ENCODE measurements at places on chromosomes 7 and 10. TPM values are rescaled to one million over a fixed set of nuclear protein-coding genes. Genes with fewer than 3 reads are reported as not detected.
A peak's percentile ranks its signal among the peaks of the same experiment; 100 is the strongest.

The THNSL1 gene
- total RNA-seq, result 3.0 TPM

The ASAH2 gene
- 1.3 TPM for total RNA-seq

The NXPH1 gene
- not detected for total RNA-seq

The LMTK2 gene
- total RNA-seq, result 51.4 TPM

The ATOH7 gene
- 0.22 TPM for total RNA-seq

The ALOX5 gene
- 9.3 TPM for total RNA-seq

The CDNF gene
- total RNA-seq, result 2.0 TPM

The TCERG1L gene
- total RNA-seq, result not detected

The GET4 gene
- 45.1 TPM for total RNA-seq

The HBP1 gene
- 28.7 TPM for total RNA-seq

- no peak for DNase-seq
These were observed 547.2 kb downstream of the ANKRD7 start for GRCh38 chr7:118771672-118772071.

- DNase-seq, result no peak
These were observed 58.0 kb downstream of the PDGFA start for GRCh38 chr7:461453-462172.

- DNase-seq, result no peak
These were observed 339.4 kb upstream of the ZMIZ1 start for GRCh38 chr10:78729366-78729765.

GRCh38 chr10:78254013-78254412 lies 220.3 kb downstream of the RPS24 start:
- DNase-seq, result no peak

DNA sequence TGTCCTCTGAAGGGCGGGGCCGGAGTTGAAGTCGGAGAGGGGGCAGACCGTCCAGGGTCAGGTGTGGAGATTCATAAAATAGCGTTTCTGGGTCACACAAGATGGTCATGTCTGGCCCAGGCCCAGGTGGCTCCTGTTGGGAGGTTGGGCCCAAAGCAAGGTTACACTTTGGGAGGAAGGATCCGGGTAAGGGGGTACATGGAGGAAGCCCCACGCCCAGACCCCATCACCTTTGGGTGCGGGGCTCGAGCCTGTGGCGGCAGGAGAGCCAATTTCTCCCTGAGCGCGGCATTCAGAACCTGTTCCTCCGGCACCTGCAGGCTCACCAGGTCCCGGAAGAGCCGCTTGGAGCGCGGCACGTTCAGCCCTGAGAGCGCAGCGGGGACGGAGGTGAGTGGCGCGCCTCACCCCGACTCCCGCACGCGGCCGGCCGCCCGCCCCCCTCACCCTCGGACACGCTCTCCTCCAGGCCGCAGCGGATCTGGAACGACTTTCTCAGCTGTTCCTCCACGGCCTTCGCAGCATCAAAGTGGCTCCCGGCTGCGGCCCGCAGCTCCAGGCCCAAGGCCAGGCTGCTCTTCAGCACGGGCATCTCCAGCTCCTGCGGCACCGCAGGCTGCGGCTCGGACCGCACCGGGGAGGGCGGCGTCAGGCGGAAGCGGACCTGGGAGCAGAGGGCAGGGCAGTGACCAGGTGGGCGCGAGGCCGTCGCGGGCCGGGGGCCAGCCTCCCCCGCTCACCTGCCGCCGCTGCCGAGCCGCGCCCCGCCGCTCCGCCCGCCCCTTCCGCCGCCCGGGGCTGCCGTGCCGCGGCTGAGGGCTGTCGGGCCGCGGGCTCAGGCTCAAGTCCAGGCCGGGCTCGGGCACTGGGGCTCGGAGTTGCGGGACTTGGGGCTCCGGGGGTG lies 644 bp downstream of the PPP1R35 start:
- DNase-seq, result peak; percentile 45

- DNase-seq, result peak; percentile 60
These were observed 576 bp upstream of the CSGALNACT2 start for GRCh38 chr10:43137717-43138020.

DNA sequence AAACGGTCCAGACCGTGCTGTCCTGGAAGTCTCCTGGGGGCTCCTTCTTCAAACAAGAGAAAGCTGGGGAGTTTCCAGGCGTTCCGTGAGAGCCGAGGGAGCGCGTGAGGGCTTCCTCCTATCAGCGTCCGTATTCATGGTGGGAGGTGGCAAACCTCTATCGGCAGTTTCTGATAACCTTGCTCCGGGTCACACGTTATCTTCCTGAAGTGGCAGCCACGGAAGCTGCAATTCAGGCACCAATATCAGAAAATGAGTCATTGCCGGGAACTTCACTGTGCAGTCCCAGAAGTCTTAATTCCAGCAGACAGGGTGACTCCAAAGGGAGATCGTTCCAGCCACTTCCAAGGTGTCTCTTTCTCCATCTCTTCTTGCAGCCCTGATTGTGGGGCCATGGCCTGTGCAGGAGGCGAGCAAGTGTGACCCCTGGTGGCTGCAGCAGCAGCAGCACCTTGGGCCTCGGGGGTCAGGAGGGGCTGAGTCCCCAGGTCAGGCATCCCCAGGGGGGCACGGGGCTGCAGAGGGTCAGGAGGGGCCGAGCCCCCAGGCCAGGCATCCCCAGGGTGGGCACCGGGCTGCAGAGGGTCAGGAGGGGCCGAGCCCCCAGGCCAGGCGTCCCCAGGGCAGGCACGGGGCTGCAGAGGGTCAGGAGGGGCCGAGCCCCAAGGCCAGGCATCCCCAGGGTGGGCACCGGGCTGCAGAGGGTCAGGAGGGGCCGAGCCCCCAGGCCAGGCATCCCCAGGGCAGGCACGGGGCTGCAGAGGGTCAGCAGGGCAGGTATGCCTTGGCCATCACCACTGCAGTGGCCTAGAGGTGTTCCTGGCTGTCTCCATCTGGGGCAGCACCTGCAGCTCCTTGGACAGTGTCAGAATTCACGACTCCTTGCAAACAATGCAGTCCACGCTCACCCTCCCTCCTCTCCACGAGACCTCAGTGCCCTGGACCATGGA lies 538.7 kb downstream of the DNAJB6 start:
- DNase-seq, result peak; percentile 18

DNA sequence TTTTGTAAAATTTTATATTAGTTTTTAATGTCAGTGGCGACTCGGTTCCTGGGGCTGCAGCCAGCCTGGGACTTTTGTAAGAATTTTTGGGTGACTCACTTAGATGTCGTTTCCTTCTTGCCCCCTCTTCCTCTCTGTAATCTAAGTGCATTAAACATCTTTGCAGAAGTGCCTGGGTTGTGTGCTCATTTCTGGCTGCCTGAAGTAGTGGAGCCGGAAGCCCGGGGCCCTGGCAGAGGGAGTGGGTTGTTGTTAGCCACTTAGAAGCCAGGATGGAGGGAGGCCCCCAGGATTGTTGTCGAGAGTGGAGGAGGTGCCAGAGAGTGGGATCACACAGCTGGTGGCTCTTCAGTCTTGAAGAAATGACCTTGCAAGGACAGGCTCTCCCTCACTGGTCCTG lies 11.0 kb upstream of the TRIM8 start:
- no peak for DNase-seq

DNA sequence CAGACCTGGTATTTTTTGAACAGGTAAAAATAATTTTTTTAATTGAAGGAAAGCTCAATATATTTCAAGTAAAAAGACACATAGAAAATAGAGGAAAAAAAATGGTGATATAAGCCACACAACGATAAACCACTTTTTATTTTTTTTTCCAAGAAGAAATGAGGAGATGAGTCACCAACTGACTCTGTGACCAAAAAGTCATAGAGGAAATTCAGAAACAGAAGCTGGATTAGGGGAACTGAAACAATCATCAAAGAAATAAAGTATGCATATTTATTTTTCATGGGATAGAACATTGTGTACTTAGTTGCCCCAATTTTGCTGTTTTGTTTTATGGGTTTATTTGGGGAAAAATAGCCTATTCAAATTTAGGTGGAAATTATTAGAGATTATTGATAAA lies 176.8 kb upstream of the AGR3 start:
- DNase-seq, result no peak

- DNase-seq, result no peak
These were observed 24.0 kb downstream of the CDHR3 start for GRCh38 chr7:105987046-105987445.

GRCh38 chr10:77892021-77892739 lies 34.4 kb downstream of the DLG5 start:
- DNase-seq, result no peak

- DNase-seq, result no peak
These were observed 37.1 kb downstream of the TMEM229A start for GRCh38 chr7:123995617-123996326.

DNA sequence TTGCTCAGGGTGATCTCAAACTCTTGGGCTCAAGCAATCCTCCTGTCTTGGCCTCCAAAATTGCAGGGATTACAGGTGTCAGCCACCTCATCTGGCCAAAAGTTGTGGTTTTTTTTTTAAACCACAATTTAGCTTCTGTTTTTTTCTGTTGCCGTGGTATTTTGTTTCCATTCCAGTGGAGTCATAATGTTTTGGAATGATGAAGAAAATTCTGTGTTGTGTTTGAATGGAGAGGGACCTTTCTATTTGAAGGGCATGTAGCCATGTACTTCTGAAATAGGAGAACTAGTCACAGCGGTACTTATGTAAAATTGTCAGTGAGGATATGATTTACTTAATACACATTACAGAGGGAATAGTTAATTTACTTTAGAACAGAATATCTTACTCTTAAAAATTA lies 201.3 kb downstream of the ARL4A start:
- no peak for DNase-seq

All from left colon (tissue), 2 donors.